DMS 273 treated with DMSO at 0.1 percent for 48 hours (cell line): ENCODE measurements at places on chromosomes 12 and 14.
A peak's percentile ranks its signal among the peaks of the same experiment; 100 is the strongest.

GRCh38 chr14:106811162-106811561 lies 1284.8 kb downstream of the TMEM121 start:
- no peak for DNase-seq

- no peak for DNase-seq
These were observed 13.2 kb upstream of the KRT78 start for GRCh38 chr12:52862023-52862422.

- no peak for DNase-seq
These were observed 97.9 kb upstream of the CCDC91 start for GRCh38 chr12:28092396-28092795.

GRCh38 chr14:28298156-28298555 lies 468.4 kb upstream of the FOXG1 start:
- no peak for DNase-seq

- no peak for DNase-seq
These were observed 29.0 kb downstream of the PALS1 start for GRCh38 chr14:67270145-67270753.

DNA sequence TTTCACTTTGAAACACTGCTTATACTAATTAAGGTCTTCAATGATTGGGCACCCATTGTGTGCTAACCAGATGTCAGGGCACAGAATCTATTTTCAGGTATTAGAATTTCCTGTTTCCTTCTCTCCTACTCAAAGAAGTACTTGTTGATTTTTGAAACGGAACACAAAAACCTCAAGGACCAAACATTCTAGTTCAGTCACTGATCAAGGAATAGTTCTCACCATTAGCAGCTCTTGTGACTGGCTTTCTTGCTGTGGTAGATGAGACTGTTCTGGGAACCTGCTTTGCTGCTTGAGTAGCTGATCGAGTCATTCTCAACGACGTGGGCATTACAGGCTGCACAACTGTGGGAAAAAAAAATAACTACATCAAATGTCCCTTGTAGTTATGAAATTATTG lies 11.0 kb downstream of the DLGAP5 start:
- no peak for DNase-seq

- DNase-seq: no peak
These were observed 23.3 kb upstream of the SLC15A5 start for GRCh38 chr12:16300736-16301135.

GRCh38 chr14:71168564-71169427 lies 261.5 kb downstream of the PCNX1 start:
- no peak for DNase-seq

DNA sequence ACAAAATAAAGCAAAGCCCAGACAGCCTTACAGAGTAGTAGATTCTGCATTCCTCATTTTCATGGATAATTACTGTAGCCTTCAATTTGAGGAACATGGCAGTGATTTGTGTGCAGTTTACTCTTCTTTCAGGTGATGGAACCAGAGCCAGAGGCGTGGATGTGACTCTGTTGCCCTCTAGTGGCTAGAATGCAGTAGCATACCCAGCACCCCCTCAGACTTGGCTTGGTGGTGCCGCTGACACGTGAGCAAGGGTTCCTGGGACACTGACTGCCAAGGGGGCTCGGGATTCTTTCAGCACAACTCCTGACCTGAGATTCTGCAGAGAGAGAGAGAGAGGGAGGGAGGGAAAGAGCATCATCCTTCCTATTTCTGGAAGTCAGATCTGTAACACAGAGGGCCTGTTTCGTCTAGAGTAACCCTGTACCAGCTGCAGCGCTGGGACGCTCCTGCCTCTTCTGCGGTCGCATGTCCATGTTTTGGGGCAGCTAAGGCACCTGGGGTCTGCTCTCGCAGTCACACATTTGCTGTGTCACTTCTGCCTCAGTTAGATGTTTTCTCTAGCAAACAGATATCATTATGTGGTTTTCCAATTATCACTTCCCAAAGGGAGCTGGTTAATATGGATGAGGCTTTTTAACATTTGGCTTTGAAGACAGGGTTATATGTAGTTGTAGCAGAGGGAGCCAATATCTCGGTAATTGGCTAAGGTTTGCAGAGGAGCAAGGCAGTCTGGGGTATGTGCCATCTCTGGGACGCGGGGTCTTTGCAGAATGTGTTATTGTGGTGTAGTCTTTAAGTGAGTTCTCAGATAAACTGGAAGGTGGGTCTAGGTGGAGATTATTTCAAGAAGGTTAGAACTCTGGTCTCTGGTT lies 428.1 kb downstream of the NRXN3 start:
- DNase-seq: no peak

DNA sequence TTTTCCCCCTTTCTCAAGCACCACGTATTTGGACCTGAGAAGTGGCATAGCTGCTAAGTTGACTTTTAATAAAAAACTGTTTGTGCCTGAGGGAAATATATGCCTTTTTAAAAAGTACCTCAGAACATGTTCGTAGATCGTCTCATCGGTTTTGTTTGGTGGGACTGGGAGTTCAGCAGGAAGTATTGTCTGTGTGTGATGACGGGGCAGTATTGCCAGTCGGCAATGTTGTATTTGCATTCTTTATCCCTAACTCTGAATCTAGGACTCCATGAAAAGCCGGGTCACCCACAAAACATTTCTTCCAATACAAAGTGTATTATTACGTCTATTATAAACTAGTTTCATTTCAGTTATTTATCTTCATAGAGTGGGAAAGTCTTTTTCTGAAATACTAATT lies 19.7 kb upstream of the FGD4 start:
- DNase-seq: no peak

DNA sequence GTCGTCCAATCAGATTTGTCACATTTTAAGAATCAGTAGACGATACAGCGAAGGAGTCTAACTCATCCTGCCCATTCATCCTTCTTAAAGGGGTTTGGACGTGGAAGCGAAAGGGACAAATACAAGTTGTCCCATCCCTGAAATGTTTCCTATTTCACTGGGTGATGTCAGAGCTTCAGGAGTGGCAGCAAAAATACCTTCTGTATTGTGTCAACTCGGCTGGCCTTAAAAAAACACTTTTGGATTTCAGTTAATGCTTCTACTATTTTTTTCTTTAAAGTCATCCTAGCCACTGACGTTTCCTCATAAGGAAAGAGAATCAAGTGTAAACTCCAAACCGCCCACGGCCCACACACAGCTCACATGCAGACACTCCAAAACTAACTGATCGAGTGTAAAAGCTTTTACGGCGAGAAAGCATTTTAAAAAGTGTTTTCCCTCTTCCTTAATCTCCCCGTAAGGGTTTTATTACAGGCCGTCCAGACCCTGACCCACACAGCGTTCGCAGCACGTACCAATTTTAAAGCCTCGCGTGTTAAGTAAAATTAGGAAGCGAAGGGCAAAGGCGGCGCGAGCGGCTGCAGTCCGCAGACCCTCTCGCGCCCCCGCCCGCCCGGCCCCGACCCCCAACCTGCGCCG lies 593 bp downstream of the CFL2 start:
- no peak for DNase-seq

DNA sequence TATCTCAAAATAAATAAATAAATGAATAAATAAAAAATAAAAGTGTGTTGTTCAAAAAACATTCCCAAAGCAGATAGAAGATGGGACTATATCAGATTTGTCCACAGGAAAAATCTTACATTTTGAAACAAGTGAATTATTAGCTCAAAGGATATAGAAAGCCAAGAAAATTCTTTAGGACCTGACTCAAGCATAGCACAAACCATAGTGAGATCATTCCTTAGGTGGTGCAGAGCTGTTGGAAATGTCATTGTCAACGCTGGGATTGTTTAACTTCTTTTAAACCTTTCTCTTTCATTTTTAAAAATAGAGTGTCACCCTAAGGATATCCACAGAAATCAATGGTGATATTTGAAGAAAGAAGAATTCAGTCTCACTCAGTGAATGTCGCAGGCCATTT lies 43.5 kb downstream of the DRAM1 start:
- no peak for DNase-seq

GRCh38 chr12:52402873-52403540 lies 3.1 kb downstream of the KRT82 start:
- no peak for DNase-seq

- DNase-seq: no peak
These were observed 1.1 kb downstream of the NCAPD2 start for GRCh38 chr12:6494968-6495367.

DNA sequence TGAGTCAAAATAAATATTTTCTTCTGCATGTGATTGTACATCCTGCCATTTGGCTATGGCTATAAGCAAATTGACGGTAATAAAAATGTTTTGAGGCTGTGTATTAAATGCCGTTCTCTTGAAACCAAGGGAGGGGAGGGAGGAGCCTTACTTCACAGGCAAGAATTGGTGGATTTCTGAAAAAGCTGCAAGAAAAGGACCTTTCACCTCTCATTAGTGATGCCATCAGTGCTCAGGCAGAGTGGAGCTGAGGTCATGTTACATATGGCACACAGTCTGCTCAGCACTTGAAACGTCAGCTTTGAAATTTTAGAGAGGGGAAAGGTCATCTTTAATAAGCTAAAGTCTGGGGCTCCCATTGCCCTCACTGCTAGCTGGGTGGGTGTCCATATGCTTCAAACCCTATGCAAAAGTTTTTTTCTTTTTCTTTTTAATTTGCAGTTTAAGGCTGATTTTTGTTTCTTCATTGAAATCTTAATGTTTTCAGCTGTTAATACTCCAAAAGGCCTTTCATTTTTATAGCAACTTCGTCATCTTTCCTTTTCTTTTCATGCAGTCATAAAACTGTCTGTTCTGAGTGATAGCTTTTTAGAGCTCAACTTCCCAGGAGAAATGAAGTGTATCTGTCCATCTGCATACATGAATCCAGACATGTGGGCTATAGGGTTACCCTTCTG lies 9.8 kb upstream of the SIX1 start:
- peak; percentile 84 for DNase-seq

DNA sequence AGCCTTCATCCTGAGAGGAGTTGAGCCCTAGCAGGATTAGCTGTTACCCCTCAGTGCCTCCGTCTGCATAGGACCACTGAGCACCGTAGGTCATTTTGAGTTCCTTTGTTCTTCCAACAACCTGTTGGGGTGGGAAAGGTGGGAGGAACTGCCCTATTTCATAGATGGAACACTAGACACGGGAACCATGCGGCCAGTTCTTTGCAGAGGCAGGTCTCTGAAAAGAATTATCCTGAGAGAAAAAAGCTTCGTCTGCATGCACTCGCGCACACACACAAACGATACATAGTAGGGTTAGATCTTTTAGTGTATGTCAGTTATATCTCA lies 28.5 kb downstream of the TRAFD1 start:
- DNase-seq: no peak

- no peak for DNase-seq
These were observed 28.0 kb downstream of the PTPRB start for GRCh38 chr12:70609203-70609602.

DNA sequence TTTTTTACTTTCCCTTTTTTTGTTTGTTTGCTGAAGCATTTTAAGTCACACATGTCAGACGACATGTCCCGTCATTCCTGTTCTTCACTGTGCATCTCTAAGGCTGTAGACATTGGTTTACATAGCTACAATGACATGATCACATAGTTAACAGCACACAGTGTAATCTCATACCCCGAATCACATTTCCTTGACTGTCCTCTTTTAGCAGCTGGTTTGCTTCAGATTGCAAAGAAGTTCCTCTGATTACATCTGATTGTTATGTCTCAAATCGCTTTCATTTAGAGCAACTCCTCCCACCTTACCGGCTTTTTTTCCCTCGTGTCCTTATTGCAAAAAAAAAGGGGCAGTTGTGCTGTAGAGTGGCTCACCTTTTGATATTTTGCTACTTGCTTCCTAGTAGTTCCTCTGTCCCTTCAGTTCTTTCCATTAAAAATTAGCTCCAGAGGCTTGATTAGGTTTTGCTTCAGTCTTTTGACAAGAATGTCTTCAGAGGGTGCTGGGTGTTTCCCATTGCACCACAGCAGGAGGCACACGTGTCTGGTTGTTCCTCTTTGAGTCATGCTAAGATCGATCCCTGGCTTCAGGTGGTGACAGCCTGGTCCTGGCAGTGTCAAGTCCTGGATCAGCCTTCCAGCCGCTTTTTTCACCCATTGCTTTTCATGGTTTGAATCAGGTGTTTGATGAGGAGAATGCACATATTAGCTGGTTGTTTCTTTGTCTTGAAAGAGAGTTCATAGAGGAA lies 35.0 kb downstream of the ZNF664 start:
- DNase-seq: no peak

GRCh38 chr14:29392287-29392686 lies 535.4 kb downstream of the PRKD1 start:
- no peak for DNase-seq

- no peak for DNase-seq
These were observed 125.6 kb upstream of the NOS1 start for GRCh38 chr12:117486840-117487659.

GRCh38 chr14:22803687-22803974 lies 11.6 kb downstream of the SLC7A7 start:
- no peak for DNase-seq

- no peak for DNase-seq
These were observed 176.3 kb upstream of the FKBP4 start for GRCh38 chr12:2618291-2618995.

GRCh38 chr12:89648211-89648930 lies 60.3 kb downstream of the ATP2B1 start:
- no peak for DNase-seq

- DNase-seq: no peak
These were observed 134.0 kb downstream of the SRGAP1 start for GRCh38 chr12:63978519-63978918.

GRCh38 chr12:132239796-132240668 lies 89.4 kb downstream of the GALNT9 start:
- DNase-seq: no peak

GRCh38 chr14:89294060-89294459 lies 123.0 kb downstream of the FOXN3 start:
- DNase-seq: no peak

DNA sequence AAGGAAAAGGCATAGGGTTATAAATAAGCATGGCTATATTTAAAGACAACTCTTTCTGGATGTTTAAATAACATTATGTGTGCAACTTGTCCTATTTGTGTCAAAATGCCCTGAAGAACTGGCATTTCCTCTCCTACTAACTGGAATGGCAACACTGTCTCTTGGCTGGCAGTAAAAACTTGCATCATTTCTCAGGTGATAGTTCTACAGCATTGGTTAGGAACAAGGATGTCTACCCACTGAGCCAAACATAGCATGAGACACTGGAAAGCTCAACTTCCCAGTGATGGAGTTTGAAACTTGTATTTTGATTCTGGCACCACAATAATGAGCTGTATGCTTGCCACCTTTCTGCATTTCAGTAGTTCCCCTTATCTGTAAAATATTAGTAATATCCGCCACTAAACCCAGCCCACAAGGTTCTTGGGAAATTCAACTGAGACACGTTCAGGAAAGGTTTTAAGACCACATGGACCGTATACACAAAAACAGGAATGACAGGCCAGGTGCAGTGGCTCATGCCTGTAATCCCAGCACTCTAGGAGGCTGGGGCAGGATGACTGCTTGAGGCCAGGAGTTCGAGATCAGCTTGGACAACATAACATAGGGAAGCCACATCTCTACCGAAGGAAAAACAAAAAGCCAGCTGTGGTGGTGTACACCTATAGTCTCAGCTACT lies 5.1 kb downstream of the SLC38A2 start:
- no peak for DNase-seq
